Heart left ventricle (tissue), 16 donors: ENCODE measurements at places on chromosomes 4 and X. TPM values are rescaled to one million over a fixed set of nuclear protein-coding genes. Genes with fewer than 3 reads are reported as not detected.
A peak's percentile ranks its signal among the peaks of the same experiment; 100 is the strongest.

The VGLL1 gene
- total RNA-seq: not detected

The POU3F4 gene
- total RNA-seq: not detected

The DNAAF6 gene
- not detected for total RNA-seq

The KIAA0232 gene
- 75.6 TPM for total RNA-seq

The AMBN gene
- not detected for total RNA-seq

The EVC2 gene
- total RNA-seq: 1.8 TPM

The FGD1 gene
- 7.2 TPM for total RNA-seq

- no peaks in the 10 kb centered on the region for H3K4me1 ChIP-seq
- H3K4me3 ChIP-seq: no peak overlapping the region
- no peaks in the 10 kb centered on the region for H3K36me3 ChIP-seq
- no peak overlapping the region for H3K27ac ChIP-seq
- no peak for DNase-seq
These were observed 164.5 kb downstream of the FHIP1A start for GRCh38 chr4:151573474-151573873.

GRCh38 chr4:86432559-86433134, 72.8 kb upstream of the MAPK10 start:
- H3K4me1 ChIP-seq: no peaks in the 10 kb centered on the region
- no peak overlapping the region for H3K27ac ChIP-seq
- no peaks in the 10 kb centered on the region for H3K27me3 ChIP-seq
- H3K36me3 ChIP-seq: no peaks in the 10 kb centered on the region
- DNase-seq: no peak

DNA sequence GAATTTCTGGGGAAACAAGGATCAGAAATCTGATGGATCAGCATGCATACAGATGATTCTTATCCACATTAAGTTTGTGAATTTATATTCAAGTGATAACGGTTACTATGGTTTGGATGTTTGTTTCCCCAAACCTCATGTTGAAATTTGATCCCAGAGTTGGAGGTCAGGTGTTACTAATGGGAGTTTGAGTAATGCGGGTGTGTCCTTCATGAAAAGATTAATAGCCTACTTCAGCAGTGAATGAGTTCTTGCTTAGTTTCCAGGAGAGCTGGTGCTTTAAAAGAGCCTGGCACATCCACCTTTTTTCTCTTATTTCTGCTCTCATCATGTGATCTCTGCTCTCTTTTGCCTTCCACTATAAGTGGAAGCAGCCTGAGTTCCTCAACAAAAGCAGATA, 712.4 kb downstream of the IL1RAPL1 start:
- H3K27ac ChIP-seq: no peak overlapping the region
- H3K4me1 ChIP-seq: no peaks in the 10 kb centered on the region
- DNase-seq: no peak

DNA sequence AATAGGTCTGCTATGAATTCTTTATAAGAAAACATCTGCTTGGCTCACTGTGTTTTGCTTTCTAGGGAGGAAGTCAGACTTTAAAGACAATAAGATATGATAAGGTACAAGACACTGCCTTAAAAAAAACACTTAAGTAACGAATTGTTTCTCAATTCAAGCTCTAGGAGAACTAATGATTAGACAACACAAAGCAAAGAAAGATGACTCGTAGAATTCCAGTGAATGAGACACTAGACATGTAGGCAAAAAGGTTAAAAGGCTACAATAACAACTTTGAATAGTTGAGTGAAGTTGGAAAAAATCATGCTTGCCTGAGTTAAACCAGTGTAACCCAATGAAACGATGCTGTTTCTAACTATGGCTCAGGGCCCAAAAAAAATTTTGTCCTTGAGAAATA, 344.4 kb upstream of the ACTRT1 start:
- H3K27ac ChIP-seq: no peak overlapping the region
- H3K27me3 ChIP-seq: no peaks in the 10 kb centered on the region
- no peak for DNase-seq
- no peak overlapping the region for H3K4me3 ChIP-seq
- no peaks in the 10 kb centered on the region for H3K36me3 ChIP-seq

DNA sequence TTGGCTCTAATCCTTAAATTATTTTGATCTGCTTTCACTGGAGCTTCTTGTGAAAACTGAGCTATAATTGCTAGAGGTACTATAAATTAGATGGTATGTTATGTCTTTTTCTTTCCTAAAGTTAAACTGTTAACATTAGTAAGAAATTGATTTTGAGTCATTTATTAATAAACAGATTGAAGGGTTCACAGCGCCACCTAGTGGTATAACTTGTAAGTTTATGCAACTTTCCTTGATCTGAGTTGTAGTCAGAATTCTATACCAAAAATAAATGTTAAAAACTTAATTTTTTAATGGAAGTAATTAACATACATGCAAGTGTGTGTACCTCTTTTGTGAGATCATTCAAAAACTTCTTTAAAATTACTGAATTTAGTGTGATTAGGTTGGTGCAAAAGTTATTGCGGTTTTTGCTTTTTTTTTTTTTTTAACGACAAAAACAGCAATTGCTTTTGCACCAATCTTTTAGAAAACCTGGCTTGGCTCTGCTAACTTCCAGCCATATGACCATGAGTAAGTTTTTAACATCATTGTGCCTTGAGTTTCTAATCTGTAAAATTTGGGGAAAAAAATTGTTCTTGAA, 151.5 kb downstream of the CENPC start:
- no peak overlapping the region for H3K4me3 ChIP-seq
- DNase-seq: no peak
- H3K36me3 ChIP-seq: no peaks in the 10 kb centered on the region
- H3K27ac ChIP-seq: no peak overlapping the region

DNA sequence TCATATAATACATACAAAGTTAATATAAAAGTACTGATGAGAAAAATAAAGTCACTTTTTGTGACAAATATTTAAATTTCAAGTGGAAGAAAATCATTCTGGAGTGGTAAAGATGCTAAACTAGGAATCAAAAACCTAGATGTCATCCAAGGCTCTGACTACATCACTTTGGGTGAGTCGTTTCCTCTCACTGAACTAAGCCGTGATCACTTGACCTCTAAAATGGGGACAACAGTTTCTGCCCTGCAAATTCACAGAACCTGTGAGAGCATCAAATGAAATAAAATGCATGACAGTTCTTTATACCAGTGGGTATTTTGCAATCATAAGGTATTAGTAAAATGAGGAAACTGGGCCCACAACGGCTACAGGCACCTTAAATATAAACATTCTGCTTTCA, 63.8 kb downstream of the PRDM5 start:
- no peak overlapping the region for H3K27ac ChIP-seq
- no peaks in the 10 kb centered on the region for H3K36me3 ChIP-seq
- H3K27me3 ChIP-seq: no peaks in the 10 kb centered on the region
- DNase-seq: no peak

DNA sequence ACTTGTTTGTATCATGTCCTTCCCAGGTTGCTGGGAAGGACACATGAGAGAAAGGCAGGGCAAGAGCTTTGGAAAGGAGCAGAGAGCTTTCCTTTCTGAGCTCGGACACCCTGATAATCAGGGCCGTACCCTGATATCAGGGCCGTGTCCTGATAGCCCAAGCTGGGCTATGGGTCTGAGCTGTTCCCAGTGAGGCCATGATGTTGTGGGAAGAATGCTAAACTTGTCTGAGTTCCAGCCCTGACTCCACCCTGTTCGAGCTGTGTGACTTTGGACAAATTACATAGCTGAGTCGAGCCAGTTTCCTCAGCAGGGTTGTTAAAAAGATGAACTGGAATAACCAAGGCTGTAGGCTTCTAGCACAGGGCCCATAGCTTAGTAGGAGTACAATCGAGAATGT, 3.3 kb upstream of the CXCR3 start:
- no peaks in the 10 kb centered on the region for H3K4me1 ChIP-seq
- H3K27ac ChIP-seq: peak overlapping the region; percentile 62
- no peak for DNase-seq

- DNase-seq: no peak
- H3K4me3 ChIP-seq: no peak overlapping the region
- no peaks in the 10 kb centered on the region for H3K27me3 ChIP-seq
- H3K4me1 ChIP-seq: no peaks in the 10 kb centered on the region
- no peaks in the 10 kb centered on the region for H3K36me3 ChIP-seq
These were observed 1666.4 kb upstream of the IGFBP7 start for GRCh38 chr4:58776627-58777026.

GRCh38 chr4:183073838-183074145, 25.3 kb upstream of the WWC2 start:
- H3K4me3 ChIP-seq: no peak overlapping the region
- H3K27ac ChIP-seq: no peak overlapping the region
- H3K36me3 ChIP-seq: no peaks in the 10 kb centered on the region
- H3K4me1 ChIP-seq: no peaks in the 10 kb centered on the region
- no peaks in the 10 kb centered on the region for H3K27me3 ChIP-seq
- no peak for DNase-seq

DNA sequence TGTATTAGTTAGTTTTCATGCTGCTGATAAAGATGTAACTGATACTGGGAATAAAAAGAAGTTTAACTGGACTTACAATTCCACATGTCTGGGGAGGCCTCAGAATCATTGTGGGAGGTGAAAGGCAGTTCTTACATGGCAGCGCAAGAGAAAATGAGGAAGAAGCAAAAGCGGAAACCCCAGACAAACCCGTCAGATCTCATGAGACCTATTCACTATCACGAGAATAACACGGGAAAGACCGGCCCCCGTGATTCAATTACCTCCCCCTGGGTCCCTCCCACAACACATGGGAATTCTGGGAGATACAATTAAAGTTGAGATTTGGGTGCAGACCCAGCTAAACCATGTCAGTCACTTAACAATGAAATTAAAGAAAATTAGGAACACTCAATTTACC, 499.1 kb downstream of the FSTL5 start:
- H3K36me3 ChIP-seq: no peaks in the 10 kb centered on the region
- no peaks in the 10 kb centered on the region for H3K4me1 ChIP-seq
- no peak overlapping the region for H3K4me3 ChIP-seq
- H3K27ac ChIP-seq: no peak overlapping the region
- H3K27me3 ChIP-seq: no peaks in the 10 kb centered on the region

DNA sequence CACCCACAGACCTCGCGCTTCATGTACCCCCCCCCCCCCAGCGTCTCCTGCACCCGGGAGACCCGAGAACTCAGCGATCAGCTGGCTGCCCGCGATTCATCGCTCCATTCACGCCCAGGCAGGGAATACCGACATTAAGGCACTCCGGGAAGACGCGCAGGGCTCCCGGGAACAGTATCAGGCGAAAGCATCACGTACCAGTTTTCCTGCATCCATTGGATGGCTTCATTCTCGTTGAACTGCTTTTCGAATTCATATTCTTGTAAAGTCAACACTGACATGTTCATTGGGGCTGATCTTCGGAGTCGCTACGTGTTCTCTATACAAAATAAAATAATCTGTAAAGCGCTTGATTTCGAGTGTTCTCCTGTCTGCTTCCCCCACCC, 373 bp downstream of the ELOVL6 start:
- DNase-seq: no peak
- no peaks in the 10 kb centered on the region for H3K36me3 ChIP-seq
- peak overlapping the region; percentile 86 for H3K4me3 ChIP-seq
- H3K27ac ChIP-seq: peak overlapping the region; percentile 90
- H3K4me1 ChIP-seq: peaks cover 30% of the 10 kb centered on the region
- H3K27me3 ChIP-seq: no peaks in the 10 kb centered on the region

- H3K36me3 ChIP-seq: no peaks in the 10 kb centered on the region
- no peaks in the 10 kb centered on the region for H3K4me1 ChIP-seq
- H3K27ac ChIP-seq: no peak overlapping the region
- H3K4me3 ChIP-seq: no peak overlapping the region
These were observed 466.8 kb upstream of the TECRL start for GRCh38 chr4:64876021-64876420.

DNA sequence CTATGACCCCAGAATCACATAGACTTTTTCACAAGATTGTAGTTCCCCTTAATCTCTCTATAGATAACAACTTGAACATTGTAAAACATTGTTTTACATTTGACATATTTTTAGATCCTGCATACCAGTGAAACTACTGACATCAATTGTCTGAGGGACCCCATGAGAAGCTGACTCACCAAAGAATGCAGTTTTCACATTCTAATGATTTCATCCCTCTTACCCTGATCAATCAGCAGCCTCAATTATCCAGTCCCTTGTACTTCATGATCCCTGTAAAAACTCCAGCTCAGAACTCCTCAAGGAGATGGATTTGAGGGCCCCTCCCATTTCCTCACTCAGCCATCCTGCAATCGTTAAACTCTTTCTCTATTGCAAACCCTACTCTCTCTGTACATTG, 411.0 kb upstream of the NDST3 start:
- no peak overlapping the region for H3K4me3 ChIP-seq
- H3K27ac ChIP-seq: no peak overlapping the region
- no peaks in the 10 kb centered on the region for H3K36me3 ChIP-seq
- no peaks in the 10 kb centered on the region for H3K4me1 ChIP-seq

DNA sequence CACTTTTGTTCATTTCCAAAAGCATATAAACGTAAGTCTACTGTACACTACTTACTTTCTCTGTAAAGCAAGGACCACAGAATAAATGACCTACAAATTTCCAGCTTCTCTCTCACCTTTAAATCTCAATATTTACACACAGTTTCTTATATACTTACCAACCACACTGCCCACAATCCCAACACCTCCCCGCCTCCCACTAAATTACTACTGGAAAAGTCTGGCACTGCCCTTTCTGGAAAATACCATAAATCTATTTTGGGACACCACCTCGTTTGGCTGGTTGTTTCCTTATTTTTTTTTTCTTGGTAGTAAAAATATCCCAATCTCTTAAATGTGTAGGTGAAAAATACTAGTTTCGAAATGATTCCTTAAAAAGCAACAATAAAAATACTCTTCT, 19.6 kb downstream of the FAT1 start:
- H3K27me3 ChIP-seq: no peaks in the 10 kb centered on the region
- no peak overlapping the region for H3K4me3 ChIP-seq

DNA sequence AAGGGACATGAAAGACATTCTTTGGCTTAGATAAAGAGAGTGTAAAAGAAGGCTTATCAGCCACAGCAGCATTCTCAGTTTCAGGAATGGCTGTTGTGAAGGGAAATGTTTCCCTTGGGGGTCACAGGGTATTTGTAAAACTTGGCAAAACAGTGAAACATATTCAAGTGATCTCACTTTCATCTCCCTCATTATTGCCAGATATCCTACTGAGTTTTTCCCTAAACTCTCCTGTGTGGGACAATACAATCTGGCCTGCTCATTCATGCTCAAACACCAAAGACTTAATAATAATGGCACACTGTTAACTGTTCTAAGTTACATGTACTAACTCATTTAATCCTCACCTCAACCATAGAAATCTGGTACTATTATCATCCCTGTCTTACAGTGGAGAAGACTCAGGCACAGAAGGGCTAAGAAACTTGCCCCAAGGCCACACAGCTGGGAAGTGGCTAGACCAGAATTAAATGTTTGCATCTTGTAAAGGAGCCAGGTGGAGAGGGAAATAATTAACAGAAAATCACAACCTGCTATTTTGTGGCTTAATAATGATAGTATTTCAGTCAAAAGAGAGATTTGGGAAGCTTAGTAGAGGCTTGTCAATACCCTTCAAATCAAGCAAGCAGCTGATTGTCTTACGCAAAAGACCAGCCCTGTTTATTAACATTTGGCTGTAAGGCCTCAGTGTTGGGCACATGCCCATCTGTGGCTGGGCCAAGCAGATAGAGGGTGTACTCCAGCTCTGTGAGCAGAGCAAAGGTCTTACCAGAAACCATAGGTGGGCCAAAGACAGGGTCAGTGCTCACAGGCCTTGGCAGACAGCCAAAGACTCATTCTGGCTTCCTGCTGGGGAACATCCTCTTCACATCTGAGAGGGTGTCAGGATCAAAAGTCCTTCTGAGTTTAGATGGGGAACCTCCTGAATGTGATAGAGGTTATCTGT, 17.3 kb downstream of the SMPX start:
- no peak overlapping the region for H3K4me3 ChIP-seq
- no peaks in the 10 kb centered on the region for H3K4me1 ChIP-seq
- H3K36me3 ChIP-seq: peaks cover 3% of the 10 kb centered on the region
- peak; percentile 34 for DNase-seq
- no peak overlapping the region for H3K27ac ChIP-seq
